ENCODE measurements at places on chromosomes 5 and 9.
A peak's percentile ranks its signal among the peaks of the same experiment; 100 is the strongest.

GRCh38 chr9:36149197-36149596 is 12.7 kb downstream of the GLIPR2 start:
- no peak for DNase-seq

DNA sequence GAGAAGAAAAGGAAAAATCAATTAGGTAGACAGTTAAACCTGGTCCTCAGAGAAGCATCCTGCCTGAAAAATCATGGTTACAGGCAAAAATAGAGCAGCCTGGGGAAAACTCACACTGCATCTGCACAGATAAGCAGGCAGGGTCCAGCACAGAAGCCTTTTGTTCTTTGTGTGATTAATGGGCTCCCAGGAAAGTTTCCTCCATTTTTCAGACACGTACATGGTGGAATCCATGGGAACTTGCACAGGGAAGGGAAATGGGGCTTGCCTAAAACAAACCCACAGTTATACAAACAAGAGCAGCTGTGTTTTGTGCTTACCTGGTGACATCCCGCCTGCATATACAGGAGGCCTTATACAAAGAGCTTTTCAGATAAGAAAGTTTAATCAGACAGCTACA is 243.9 kb upstream of the ATP10B start:
- no peak for DNase-seq

- DNase-seq = peak; percentile 62
Measured at GRCh38 chr9:38339087-38339486, 53.4 kb upstream of the ALDH1B1 start.

DNA sequence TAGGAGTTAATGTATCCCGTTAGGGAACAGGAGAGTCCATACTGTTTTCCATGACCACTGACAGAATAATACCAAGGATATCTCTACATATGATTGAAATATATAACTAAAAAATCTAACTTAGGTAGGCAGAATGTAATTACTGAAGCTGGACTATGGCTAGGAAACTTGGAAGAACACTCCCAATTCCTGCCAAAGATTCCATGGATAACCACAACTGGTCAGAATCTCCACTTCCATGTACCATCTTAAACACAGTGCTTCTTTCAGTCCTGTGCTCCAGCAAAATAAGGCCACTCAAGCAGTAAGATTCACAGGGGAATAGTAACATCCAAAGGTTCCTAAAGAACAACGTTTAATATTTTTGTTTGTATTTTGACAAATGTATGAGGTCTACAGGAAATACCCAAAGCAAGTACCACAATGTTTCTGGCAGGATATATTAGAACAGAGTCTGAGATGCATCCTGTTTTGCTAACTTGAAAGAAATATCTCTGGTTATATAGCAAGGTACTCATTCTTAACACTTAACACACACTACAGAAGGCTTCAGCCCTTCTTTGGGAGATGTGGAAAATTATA is 295.0 kb downstream of the ADAMTS6 start:
- no peak for DNase-seq

GRCh38 chr5:107365320-107366109 is 305.2 kb downstream of the EFNA5 start:
- peak; percentile 91 for DNase-seq

- no peak for DNase-seq
Measured at GRCh38 chr5:78783434-78784130, 135.0 kb upstream of the LHFPL2 start.

- DNase-seq = no peak
Measured at GRCh38 chr5:59760785-59761348, 132.7 kb downstream of the PDE4D start.

GRCh38 chr9:90308691-90309090 is 333.9 kb downstream of the DIRAS2 start:
- DNase-seq = no peak

- DNase-seq = no peak
Measured at GRCh38 chr9:137255448-137256114, 454 bp downstream of the NELFB start.

GRCh38 chr9:12955510-12956163 is 180.8 kb downstream of the LURAP1L start:
- no peak for DNase-seq

GRCh38 chr9:36993933-36994764 is 39.9 kb downstream of the PAX5 start:
- DNase-seq = no peak

DNA sequence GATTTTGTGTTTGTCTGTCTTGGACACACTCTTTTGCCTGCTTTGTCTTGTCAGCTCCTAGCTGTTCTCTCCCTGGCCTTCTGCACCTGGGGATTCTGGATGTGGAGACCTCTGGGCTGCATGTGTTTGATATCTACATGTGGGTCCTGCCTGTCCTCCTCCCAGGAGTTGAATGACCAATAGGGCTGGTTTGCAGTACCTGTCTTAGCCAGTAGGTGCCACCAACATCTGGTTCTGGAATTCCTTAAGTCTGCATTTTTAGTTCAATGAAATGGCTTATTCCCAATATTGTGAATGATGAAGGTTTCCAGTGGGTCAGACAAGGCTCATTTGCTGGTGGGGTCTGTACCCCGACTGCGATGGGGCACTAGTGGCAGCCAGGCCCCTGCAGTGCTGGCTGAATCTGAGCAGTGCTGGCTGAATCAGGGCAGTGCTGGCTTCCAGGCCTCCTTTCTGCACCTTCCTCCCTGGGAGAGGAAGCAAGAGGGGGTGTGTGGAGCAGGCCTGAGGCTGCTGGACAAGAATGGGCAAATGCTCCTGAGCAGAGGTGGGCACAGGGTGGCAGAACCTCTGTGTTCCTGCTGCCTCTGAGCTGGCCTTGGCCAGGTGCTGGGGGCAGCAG is 73.3 kb downstream of the RXRA start:
- no peak for DNase-seq

GRCh38 chr9:90457386-90458190 is 185.0 kb downstream of the DIRAS2 start:
- no peak for DNase-seq

DNA sequence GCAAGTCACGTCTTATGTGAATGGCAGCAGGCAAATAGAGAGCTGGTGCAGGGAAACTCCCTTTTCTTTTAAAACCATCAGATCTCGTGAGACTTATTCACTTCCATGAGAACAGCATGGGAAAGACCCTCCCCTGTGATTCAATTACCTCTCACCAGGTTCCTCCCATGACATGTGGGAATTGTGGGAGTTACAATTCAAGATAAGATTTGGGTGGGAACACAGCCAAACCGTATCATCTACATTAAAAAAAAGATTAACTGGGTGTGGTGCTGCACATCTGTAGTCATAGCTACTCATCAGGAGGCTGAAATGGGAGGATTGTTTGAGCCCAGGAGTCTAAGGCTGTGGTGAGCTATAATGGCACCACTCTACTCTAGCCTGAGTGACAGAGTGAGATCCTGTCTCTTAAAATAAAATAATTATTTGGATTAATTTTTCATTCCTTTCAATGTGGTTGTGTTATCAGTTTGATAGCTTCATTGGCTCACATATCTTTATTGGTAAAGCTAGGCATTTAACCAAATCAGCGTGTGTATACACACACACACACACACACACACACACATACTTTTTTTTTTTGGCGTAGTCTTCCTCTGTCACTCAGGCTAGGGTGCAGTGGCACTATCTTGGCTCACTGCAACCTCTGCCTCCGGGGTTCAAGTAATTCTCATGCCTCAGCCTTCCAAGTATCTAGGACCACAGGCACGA is 21.8 kb downstream of the DENND4C start:
- no peak for DNase-seq

GRCh38 chr9:7325995-7326394 is 473.6 kb downstream of the DMAC1 start:
- no peak for DNase-seq

- no peak for DNase-seq
Measured at GRCh38 chr5:119395080-119395836, 39.4 kb downstream of the TNFAIP8 start.

DNA sequence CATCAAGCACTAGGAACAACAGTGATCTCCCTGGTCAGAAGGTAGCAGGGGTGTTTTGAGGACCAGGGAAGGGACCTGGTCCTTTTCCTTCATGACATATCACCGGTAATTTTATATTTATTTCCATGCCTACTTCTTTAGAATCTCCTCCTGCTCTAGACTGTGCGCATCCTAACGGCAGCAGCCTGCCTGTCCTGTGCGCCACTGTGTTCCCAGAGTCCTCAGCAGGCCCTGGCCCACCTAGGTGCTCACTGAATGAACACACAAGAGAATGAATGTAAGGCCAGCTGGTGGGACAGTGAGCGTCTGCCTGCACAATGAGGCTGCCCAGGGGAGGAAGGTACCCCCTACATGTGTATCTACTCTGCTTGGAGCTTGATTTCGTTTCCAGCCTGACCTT is 51.5 kb downstream of the C5orf15 start:
- no peak for DNase-seq

GRCh38 chr9:110130791-110131416 is 77.1 kb downstream of the C9orf152 start:
- no peak for DNase-seq

DNA sequence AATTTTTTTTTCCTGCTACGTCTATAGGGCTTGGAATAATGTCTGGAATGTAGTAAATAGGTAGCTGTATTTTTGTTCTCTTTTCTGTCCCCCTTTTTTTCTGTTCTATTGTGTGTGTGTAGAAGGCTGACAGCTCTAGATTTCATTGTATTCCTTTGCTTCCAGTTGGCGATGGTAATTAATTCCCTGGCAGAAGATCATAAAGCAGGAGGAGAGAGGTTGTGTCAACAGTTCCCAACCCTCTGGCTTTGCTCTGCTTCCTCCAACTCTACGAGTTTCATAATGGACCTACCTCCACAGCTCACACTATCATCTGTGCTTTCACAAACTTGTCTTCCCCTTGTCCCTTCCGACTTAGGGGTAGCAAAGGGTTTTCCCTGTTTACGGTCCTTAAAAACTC is 117.9 kb upstream of the CDH18 start:
- DNase-seq = no peak

DNA sequence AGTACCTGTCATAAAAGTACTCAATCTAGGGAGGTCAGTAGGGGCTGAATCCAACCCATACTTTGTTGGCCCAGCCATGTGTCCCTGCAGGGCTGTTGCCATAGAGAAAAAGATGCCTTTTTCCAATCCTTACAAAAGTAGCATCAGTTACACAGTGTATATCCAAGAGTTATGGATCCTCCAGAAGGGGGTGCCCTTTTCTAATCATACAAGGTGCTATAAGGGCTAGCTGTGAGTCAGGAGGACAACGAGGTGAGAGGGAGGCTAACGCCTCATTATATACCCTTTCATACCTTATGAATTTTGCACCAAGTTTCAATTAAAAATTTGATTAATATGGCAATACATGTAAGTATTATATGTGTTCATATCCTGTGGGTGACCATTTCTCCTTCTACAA is 4.8 kb downstream of the KIAA0825 start:
- DNase-seq = no peak

GRCh38 chr9:128911529-128912035 is 9.2 kb upstream of the PHYHD1 start:
- peak; percentile 53 for DNase-seq

DNA sequence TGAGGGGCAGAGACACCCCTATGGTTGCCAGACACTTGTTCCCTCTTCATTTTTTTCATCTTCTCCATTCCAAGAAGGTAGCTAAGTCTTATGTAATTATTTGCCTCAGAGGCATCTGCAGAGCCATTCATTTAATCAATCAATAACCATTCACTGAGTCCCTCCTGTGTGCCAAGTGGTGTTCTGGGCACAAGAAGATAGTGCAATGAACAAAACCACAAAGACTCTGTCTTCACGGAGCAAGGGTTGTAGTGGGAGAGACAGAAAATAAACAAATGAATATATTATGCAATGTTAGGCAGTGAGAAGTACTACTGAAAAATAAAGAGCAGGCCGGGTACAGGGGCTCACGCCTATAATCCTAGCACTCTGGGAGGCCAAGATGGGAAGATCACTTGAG is 41.4 kb upstream of the CTNNA1 start:
- DNase-seq = no peak

GRCh38 chr5:144032375-144032774 is 138.1 kb downstream of the YIPF5 start:
- no peak for DNase-seq

DNA sequence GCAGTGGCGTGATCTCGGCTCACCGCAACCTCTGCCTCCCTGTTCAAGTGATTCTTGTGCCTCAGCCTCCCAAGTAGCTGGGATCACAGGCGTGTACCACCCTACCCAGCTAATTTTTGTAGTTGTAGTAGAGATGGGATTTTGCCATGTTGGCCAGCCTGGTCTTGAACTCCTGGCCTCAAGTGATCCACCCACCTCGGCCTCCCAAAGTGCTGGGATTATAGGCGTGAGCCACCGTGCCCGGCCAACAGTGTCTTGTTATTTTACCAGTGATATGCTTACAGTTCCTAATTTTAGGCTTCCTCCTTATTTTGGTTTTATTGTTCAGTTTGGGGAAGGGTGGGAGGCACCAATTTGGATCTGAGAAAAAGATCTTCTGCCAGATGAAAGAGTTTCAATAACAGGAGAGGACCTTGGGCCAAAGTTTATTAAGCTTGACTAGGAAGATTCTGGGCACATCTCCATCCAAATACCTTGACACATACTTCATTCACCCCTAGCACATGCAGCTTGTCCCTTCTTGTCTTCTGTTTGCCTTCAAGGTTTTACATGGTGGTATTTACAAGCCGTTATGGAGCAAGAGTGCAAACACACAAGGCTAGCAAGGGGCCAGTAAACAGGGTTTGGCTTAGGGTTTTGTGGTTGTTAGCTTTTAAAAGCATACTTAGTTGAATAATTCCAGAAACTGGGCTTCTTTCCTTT is 168.1 kb upstream of the DMRT1 start:
- no peak for DNase-seq

DNA sequence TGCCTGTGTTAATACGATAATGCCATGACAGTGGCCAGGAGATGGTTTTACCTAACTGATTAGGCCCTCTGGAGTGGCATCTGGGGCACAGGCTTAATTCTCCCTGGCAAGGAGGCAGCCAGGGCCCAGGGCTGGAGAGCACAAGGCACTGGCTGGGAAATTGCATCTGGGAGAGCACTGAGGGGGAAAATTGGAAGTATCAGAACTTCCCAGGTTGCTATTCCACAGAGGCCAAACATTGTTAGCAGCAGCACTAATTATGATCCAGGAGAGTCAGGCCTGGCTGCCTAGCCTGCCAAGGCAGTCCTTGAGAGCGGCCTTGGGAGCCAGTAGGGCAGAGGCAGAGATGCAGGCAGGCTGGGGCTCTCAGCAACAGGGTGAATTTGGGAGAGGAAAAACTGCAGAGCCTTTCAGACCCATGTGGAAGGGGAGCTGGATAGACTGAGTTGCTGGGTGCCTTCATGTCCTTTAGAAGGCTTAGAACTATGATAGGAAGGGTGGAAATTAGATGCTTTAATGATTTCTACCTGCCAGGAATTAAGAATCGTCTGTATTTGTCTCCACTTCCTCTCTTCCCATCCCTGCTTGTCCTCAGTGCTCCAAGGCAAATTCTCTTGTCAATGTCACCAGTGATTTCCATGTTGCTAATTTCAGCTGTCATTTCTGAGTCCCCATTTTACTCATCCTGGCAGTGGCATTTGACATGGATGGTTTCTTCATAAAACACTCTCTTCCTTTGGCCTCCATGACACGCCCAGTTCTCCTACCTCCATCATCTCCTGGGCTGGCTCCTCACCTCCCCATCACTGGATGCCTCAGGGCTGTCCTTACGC is 56.1 kb upstream of the HSPA9 start:
- no peak for DNase-seq

GRCh38 chr5:38292228-38292627 is 33.9 kb downstream of the EGFLAM start:
- no peak for DNase-seq
